ENCODE measurements at places on chromosomes 2 and 18.

DNA sequence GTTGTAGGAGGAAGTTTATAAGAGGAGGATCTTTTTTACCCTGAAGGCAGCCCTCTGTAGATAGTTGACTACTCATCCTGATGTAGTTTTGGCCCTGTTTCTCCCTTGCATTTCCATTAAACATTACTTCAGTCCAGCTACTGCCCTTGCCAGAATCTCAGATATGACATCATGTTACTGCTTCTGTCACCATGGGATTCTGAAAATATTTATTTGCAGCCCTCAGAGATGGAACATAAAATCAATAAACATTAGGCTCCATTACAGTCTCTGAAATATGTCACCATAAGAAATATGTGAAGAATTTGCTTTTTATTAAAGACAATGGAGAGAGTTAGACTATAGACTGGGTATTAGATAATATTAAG, 68.7 kb upstream of the STK39 start:
- no peak for DNase-seq

DNA sequence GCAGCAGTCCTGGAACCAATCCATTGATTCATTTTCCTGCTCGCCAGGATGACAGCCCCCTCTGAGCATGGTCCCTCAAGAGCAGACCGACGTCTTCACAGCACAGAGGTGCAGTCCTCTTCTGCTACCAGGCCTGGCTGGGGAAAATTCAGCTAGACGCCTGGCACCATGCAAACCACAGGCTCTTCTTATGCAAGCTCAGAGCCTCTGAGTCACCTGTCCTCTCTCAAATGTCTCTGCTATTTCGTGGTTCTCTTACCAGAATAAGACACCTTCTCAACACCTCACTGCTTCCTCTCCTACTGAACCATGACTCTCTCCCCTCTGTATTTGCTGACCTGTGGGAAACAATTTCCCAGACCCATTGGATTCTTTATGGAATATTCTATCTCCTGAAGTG, 79.8 kb upstream of the CYRIA start:
- DNase-seq = no peak

DNA sequence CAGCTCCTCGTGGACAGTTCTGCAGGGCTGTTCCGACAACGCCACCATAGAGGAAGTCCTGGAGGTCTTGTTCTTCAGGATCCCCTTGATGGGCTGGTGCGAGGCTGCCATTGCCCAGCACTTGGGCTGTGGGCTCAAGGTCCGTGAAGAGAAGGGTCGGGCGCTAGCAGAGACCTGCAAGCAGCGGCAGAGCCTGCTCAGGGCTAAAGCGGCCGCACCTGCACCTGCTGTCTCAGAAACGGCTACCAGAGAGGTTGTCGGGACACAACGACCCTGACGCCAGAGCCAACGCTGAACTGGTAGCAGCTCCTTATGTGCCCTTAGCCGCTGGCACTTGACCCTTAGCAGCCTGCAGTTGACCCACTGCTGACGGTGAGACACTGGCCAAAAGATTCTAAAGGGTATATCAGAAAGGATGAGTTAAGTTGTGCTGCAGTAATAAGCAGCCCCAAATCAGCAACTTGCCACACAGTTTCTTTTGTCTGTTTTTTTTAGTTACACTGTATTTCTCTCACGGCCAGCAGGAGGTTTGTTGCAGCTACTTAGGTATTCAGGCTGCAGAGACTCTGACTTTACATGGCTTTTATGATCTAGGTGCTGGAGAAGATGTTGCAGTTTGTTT, 55.5 kb upstream of the ST6GAL2 start:
- DNase-seq = no peak

DNA sequence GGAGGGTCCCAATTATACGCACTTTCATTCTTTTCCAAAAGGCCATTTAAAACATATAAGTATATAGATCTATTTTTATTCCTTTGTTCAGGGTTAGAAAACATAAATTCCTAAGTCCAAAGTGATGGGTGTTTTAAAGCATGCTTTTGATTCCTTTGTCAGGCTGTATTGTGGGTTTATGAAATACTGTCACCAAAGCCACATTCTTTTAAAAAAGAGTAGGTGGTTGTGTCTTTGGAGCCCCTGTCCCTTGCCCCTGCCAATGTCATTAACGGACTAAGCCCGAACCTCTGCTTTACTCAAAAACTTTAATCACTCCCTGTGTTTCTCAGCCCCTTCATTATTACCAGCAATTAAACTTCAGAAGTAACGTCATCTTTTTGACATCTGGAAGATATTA, 104.9 kb upstream of the APCDD1 start:
- DNase-seq = no peak

DNA sequence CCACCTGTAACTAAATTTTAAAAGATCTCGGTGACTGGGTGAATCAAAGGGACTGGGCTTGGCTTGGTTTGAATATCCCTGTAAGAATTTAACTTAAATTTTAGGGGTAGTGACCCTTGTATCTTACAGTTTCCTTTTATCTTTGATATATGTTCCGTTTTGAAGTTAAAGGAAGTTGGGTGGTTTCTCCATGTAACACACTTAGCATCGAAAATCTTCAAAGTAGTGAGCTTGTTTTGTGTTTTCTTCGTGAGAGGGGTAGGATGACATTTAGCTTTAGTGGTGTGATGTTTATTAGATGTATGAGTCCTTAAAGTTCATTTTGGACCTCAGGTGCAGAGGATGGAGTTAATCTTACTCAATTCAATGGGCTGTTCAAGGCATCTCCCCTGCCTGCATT, 1.6 kb downstream of the WDR7 start:
- DNase-seq = no peak

- no peak for DNase-seq
These were observed 124.3 kb downstream of the ICOS start for GRCh38 chr2:204060841-204061240.

DNA sequence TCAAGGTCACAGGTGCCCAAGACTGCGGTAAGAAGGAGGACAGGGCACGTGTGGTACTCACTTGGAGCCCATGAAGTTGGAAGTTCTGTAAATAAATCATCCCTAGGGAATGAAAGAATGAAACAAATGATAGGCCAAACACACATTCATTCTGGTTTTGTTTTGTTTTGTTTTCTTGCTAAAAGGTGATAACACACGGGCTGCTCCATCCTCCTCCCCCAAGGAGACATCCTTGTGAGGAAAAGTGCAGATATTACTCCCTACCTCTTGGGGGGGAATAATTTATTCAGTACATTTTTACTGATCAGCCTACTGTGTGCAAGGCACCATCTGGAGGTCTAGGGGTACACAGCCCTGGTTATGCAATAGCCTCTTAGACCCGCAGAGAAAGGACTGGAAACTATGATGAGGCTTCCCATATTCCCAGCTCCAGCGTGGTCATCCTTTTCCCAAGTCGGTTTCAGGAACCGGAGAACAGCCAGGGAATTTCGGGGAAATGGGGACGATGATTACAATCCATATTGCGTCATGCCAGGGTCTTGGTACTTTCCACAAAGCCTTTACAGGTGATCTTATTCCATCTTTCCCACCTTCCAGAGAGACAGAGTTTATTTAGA, 6.3 kb downstream of the RAX start:
- no peak for DNase-seq

DNA sequence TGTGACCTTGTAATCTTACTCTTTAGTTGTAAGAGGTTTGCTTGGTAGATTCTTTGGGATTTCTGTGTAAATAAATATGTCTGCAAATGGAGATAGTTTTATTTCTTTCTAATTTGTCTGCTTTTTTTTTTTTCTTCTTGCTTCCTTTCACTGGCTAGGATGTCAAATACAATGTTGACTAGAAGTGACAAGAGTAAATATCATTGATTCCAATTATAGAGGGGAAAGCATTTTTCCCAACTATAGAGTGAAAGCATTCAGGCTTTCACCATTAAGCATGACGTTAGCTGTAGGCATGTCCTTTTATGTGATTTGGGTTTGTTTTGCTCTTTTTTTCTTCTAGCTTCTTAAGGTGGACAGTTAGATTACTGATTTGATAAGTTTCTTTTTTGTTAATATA, 191.5 kb downstream of the MCFD2 start:
- no peak for DNase-seq

- DNase-seq = no peak
These were observed 17.0 kb downstream of the TNFAIP6 start for GRCh38 chr2:151374436-151374835.

DNA sequence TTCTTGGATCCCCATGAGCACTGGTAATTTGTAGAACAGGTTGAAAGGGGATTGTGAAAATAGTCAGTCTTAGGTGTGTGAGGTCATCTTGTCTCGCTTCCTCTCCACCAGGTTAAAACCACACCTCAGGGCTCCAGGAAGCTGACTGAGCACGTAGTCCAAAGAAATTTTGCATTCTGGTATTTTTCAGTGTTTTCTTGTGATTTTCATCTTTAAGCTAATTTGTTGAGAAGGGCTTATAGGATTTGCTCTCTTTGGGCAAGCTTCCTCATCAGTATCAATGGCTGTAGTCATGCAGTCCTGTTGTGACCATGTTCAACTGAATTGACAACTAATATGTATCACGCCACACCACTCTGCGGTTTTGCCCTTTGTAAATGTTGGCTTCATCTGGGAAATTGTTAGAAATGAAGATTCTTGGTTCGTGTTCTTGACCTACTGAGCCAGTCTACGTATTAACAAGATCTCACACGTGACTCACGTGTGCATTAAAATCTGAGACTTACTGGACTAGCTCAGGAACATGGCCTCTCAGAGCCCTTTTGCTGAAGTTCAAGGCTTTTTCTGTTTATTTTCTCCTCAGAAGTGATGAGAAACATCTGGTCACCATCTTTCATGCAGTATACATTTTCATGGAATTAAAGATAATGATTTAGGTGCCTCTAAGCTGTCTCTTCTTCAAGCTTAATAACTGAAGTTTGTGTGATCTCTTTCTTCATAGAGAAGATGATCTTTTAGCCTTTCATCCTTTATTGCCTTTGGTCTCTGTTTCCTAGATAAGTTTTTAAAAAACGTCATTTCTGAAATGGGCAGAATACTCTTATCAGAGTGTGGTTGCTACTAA, 32.8 kb downstream of the FMNL2 start:
- DNase-seq = no peak

GRCh38 chr18:61703508-61703907, 189.3 kb downstream of the RNF152 start:
- no peak for DNase-seq

- no peak for DNase-seq
These were observed 289.4 kb downstream of the AGPS start for GRCh38 chr2:177682006-177682405.

- no peak for DNase-seq
These were observed 66.8 kb downstream of the EPB41L5 start for GRCh38 chr2:120079647-120080046.

- DNase-seq = no peak
These were observed 47.6 kb downstream of the LIPG start for GRCh38 chr18:49609256-49610021.

DNA sequence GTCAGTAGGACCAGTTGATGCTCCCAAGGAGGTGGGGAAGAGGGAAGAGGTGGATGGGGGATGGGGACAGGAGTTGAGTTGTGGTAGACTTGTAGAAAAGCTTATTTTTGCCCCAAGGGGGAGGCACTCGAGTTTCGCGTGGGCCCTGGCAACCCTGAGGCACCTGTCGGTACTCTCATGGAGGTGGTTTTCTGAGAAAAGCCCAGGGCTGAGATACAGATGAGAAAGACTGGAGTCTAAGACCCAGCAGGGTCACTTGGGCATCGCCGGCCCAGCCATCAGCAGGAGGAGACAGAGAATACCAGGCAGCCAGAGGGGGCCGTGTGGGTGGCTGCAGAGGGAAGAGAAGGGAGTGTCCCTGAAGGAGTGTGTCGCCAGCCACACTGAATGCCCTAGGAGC, 57.7 kb upstream of the HPCAL1 start:
- DNase-seq = no peak

- DNase-seq = no peak
These were observed 188.2 kb downstream of the IRS1 start for GRCh38 chr2:226611196-226611943.

DNA sequence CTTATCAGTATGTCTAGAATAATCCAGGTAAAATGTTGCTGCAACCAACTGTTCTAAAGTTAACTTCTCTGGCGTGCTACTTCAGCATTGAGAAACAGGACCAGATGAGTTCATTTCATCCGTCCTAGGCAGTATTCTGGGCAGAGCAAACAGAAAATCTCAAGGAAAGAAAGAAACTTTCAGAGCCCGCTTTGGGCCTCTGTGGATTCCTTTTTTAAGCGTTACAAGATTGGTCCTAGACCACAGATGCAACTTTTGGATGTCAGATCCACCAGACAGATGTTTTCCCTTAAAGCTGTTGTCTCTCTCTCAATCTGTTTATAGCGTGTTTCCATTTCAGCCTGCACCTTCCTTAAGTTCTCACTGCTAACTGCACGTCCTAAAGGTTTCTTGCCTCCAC, 75.0 kb downstream of the BCL2 start:
- no peak for DNase-seq

GRCh38 chr2:120887320-120887697, 151.6 kb downstream of the GLI2 start:
- DNase-seq = no peak

GRCh38 chr2:105488285-105488684, 89.4 kb upstream of the FHL2 start:
- DNase-seq = no peak

Measured in anterior cingulate cortex (tissue), 58 donors.